ENCODE measurements at places on chromosomes 1 and 21. TPM values are rescaled to one million over a fixed set of nuclear protein-coding genes. Genes with fewer than 3 reads are reported as not detected.
A peak's percentile ranks its signal among the peaks of the same experiment; 100 is the strongest.

GJA9 gene
- total RNA-seq, result not detected

SNAP47 gene
- total RNA-seq, result 35.5 TPM

NPR1 gene
- total RNA-seq, result 24.7 TPM

SLC39A1 gene
- 59.5 TPM for total RNA-seq

CD1B gene
- not detected for total RNA-seq

LCE1E gene
- total RNA-seq, result not detected

C1orf116 gene
- 3.3 TPM for total RNA-seq

- H3K36me3 ChIP-seq, result no peaks in the 10 kb centered on the region
- no peak for DNase-seq
- no peaks in the 10 kb centered on the region for H3K4me1 ChIP-seq
Measured at GRCh38 chr21:26501495-26502021, 71.5 kb downstream of the CYYR1 start.

GRCh38 chr1:41420860-41421259, 59.6 kb downstream of the FOXO6 start:
- H3K27me3 ChIP-seq, result no peaks in the 10 kb centered on the region
- no peaks in the 10 kb centered on the region for H3K36me3 ChIP-seq
- H3K4me1 ChIP-seq, result peaks cover 19% of the 10 kb centered on the region
- no peak for DNase-seq

DNA sequence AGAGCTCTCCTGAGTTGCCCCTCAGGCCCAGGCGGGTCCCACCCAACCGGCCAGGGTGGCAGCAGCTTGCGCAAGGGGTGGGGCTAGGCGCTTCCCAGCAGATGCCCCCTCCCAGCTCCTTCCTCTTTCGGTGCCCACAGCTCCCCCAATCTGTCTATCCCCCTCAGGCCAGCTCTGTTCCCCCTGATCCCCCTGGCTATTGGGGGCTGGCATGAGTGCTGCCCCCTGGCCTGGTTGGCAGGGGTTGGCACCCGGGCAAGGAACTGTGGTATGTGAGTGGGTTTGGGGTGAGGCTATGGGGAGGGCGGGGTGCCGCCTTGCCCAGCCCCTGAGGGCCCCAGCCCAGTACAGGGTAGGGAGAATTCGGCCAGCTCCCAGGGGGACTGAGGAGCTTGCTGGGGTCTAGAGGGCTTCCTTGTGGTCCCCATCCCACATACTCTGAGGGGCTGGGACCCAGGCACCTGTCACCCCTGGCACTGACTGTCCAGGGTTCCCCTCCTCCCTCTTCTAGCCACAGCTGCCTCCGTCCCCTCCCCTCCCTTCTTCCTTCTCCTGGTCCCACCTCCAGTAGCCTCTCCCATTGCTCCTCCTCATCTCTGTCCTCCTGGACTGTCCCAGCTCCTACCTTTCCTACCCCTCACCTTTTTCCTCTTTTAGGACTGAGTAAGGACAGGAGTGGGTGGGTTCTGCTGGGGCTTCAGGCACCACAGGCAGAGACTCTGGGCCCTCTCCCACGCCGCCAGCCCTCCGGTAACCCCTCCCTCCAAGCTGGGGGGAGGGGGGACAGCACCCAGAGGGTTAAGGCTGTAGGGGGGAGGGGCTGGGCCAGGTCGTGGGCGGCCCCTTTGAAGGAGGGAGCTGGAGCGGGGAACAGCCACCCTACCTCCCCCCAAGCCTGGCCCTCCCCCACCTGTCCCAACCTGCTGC, 5.7 kb downstream of the ZBTB7B start:
- H3K4me1 ChIP-seq, result peaks cover 89% of the 10 kb centered on the region
- DNase-seq, result peak; percentile 39
- no peaks in the 10 kb centered on the region for H3K36me3 ChIP-seq
- H3K27ac ChIP-seq, result peak overlapping the region; percentile 87
- H3K4me3 ChIP-seq, result no peak overlapping the region

DNA sequence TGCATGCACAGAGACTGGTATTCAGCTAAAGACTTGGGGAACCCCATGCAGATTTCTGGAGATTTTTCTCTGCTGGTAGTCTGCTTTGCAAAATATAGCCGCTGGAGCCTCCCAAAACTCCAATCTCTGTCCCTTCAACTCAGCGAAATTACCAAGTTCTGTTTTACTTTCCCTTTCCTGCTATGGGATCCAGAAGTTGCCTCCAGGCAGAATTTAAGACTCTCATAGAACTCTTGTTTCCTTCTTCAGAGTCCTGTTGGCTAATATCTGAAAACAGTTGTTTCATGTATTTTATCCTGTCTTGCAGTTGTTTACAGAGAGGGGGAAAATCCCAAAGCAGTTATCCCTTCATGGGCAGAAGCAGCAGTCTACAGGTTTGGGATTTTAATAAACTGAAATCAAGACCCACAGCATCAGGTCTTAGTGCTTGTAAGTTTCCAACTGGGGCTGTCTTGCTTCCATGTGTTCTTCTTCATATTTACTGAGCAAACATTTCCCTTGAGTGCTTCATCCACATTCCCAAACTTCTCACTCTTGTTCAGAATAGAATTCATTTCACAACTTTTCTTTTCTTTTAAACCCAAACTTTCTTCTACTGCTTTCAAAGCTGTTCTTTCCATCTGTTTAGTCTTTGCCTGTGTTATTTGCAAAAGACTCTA, 221.3 kb upstream of the DMRTA2 start:
- no peaks in the 10 kb centered on the region for H3K4me1 ChIP-seq
- H3K27ac ChIP-seq, result no peak overlapping the region
- H3K27me3 ChIP-seq, result no peaks in the 10 kb centered on the region
- H3K36me3 ChIP-seq, result peaks cover 9% of the 10 kb centered on the region
- no peak overlapping the region for H3K4me3 ChIP-seq

DNA sequence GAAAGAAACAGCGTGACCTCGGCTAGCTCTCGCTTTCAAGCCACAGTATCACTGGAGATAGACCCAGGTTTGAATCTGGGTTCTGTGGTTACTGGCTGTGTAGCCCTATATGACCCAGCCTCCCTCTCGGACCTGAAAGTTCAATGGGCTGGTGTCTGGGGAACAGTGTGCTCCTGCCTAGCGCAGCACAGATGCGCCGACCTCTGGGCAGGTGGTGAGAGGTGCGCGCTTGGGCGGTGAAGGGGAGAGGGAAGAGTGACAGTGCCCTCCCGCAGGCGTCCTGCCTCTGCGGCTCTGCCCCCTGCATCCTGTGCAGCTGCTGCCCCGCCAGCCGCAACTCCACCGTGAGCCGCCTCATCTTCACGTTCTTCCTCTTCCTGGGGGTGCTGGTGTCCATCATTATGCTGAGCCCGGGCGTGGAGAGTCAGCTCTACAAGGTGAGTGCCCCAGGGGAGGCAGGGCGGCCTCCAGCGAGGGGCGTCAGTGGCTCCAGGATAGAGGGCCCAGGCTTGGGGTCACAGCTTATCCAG, 10.5 kb downstream of the SERINC2 start:
- H3K27ac ChIP-seq, result no peak overlapping the region
- H3K36me3 ChIP-seq, result no peaks in the 10 kb centered on the region
- H3K4me3 ChIP-seq, result no peak overlapping the region
- no peaks in the 10 kb centered on the region for H3K27me3 ChIP-seq
- no peak for DNase-seq

DNA sequence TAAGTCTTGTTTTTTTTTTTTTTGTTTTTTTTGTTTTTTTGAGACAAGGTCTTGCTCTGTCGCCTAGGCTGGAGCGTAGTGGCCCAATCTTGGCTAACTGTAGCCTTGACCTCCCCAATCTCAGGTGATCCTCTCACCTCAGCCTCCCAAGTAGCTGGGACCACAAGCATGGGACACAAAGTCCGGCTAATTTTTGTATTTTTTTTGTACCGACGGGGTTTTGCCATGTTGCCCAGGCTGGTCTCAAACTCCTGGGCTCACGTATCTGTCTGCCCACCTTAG, 6.1 kb downstream of the LCK start:
- no peak overlapping the region for H3K4me3 ChIP-seq
- DNase-seq, result no peak

DNA sequence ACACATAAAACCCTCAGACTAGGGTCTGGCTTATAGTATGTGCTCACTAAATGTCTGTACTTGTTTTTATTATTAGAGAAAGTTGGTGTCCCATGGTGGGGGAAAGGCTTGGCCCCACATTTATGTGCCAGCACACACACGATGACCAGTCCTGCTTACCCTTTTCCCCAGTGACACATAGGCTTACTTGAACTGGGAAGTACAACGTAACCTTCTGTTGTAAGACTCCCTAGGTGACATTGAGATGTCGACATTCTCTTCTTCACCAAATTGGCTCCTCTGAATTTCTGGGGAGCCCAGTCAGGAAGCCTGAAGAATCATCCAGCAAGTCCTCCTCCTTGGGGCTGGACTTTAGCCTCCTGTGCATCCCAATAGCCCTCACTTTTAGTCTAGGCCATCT, 1.7 kb upstream of the MECR start:
- peaks cover 19% of the 10 kb centered on the region for H3K4me1 ChIP-seq
- H3K27me3 ChIP-seq, result no peaks in the 10 kb centered on the region

GRCh38 chr1:218748071-218748470, 402.9 kb downstream of the TGFB2 start:
- H3K36me3 ChIP-seq, result no peaks in the 10 kb centered on the region
- H3K27ac ChIP-seq, result no peak overlapping the region

DNA sequence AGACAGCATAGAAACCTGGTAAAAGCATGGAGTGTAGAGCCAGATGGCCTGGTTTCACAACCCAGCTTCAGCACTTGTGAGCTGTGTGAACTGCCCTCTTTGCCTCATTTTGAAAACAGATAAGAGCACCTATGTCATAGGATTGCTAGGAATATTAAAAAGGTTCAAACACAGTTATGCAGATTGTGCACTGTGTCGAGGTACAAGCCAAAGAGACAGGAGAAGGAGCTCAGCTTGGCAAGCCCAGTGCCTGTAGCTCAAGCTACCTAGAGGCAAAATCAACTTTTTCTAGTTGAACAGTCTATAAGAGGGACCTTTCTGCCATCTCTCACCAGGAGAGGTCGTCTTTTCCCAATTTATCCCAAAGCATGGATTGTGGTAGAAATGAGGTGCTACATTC, 5.0 kb downstream of the CHODL start:
- H3K36me3 ChIP-seq, result no peaks in the 10 kb centered on the region
- no peak overlapping the region for H3K27ac ChIP-seq
- peaks cover 13% of the 10 kb centered on the region for H3K27me3 ChIP-seq
- no peak overlapping the region for H3K4me3 ChIP-seq
- H3K4me1 ChIP-seq, result no peaks in the 10 kb centered on the region
- DNase-seq, result no peak

DNA sequence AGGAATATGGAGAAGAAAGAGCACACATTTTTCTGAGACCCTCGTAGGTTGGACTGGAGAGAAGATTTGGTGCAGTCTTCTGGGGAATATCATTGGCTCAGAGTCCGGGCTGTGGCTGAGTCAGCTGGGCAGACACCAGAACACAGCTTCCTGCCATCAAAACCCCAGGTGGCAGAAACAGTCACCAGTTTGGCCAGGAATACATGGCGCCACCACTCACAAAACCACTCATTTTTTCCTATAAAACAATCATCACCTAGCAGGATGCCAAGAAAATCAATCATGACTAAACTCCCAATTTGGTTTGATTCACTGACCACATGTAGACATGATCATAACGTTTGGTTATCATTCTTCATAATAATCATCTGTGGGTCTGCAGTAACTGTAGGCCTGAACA, 178.1 kb upstream of the PBX1 start:
- no peaks in the 10 kb centered on the region for H3K4me1 ChIP-seq
- no peak overlapping the region for H3K27ac ChIP-seq
- DNase-seq, result peak; percentile 46
- no peak overlapping the region for H3K4me3 ChIP-seq
- no peaks in the 10 kb centered on the region for H3K36me3 ChIP-seq

DNA sequence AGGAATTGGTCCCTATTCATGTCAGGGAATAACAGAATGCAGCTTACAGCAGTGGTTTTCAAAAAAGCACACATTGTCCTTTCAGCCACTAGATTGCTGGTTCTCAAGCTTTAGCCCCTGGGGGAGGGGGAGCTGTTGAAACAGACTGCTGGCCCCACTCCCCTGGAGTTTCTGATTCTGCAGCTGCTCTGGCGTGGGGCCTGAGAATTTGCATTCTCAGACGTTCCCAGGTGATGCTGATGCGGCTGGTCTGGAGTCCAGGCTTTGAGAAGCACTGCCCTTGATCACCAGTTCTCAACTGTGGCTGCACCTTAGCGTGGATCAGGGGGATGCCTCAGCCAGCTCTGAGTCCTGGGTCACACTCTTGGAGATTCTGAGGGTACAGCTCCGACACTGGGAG, 62.7 kb upstream of the LAPTM5 start:
- H3K4me3 ChIP-seq, result no peak overlapping the region
- H3K27ac ChIP-seq, result no peak overlapping the region
- no peaks in the 10 kb centered on the region for H3K27me3 ChIP-seq
- no peaks in the 10 kb centered on the region for H3K36me3 ChIP-seq
